Esophagus muscularis mucosa (tissue), 4 donors: ENCODE measurements at places on chromosomes 2 and 18. TPM values are rescaled to one million over a fixed set of nuclear protein-coding genes. Genes with fewer than 3 reads are reported as not detected.

GRCh38 chr2:101882769-101883307 is 108.9 kb upstream of the IL1R2 start:
- H3K27ac ChIP-seq, result no peak overlapping the region
- no peaks in the 10 kb centered on the region for H3K27me3 ChIP-seq
- peaks cover 45% of the 10 kb centered on the region for H3K36me3 ChIP-seq
- no peak for DNase-seq
- no peaks in the 10 kb centered on the region for H3K4me1 ChIP-seq
- H3K4me3 ChIP-seq, result no peak overlapping the region

DNA sequence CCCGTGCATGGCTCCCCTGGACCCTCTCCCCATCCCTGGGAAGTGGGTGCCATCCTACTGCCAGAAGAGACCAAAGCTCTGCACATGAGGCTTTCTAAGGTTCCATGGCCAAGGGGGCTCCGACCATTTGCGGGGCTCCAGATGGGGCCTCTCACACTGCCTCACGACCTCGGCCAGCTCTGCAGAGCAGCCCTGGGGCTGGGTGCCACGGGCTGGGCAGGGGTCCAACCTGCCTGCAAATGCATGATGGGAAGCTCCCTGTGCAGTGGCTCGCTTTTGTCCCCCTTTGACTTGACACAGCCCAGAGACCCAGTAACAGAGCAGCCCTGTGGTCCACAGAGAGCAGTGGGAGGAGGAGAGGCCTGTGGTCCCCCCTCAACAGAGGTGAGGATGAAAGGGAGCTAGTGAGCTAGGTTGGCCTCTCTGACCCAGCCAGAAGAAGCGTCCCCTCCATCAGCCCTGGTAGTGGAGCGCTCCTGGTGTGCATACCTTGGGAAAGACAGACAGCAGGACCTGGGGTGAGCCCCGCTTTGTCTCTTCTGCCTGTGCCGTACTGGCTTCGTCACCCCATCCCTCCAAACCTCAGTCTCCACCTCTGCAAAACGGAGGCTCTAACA is 174.1 kb downstream of the DDX1 start:
- H3K4me3 ChIP-seq, result no peak overlapping the region
- H3K27ac ChIP-seq, result no peak overlapping the region
- H3K4me1 ChIP-seq, result no peaks in the 10 kb centered on the region
- H3K27me3 ChIP-seq, result no peaks in the 10 kb centered on the region
- no peak for DNase-seq
- no peaks in the 10 kb centered on the region for H3K36me3 ChIP-seq

GRCh38 chr2:134361648-134362047 is 107.8 kb downstream of the MGAT5 start:
- DNase-seq, result no peak
- H3K4me3 ChIP-seq, result no peak overlapping the region
- peaks cover 34% of the 10 kb centered on the region for H3K4me1 ChIP-seq
- no peaks in the 10 kb centered on the region for H3K27me3 ChIP-seq
- no peaks in the 10 kb centered on the region for H3K36me3 ChIP-seq

DNA sequence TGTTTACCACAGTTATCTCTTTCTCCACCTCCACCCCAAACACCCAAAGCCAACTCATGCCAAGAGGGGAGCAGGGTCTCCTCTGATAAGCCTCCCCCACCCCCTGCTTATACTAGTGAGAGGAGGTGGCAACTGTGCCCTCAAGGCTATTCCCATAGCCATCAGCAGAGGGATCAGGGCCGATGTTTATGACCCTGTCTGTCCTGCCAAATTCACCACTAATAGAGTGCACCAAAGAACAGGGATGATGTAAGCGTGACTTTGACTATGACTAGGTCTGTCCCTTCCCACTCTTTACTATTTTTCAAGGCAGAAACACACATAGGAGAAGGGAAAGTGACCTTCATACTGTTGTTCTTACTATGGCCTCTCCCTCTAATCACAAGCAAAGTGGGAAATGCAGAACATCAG is 74.6 kb downstream of the CLHC1 start:
- H3K4me3 ChIP-seq, result no peak overlapping the region
- H3K36me3 ChIP-seq, result no peaks in the 10 kb centered on the region
- H3K27ac ChIP-seq, result peak overlapping the region; percentile 79
- H3K27me3 ChIP-seq, result no peaks in the 10 kb centered on the region

GRCh38 chr2:201786471-201786870 is 5.7 kb upstream of the ALS2 start:
- no peak for DNase-seq
- H3K4me3 ChIP-seq, result no peak overlapping the region
- H3K4me1 ChIP-seq, result peaks cover 9% of the 10 kb centered on the region
- H3K27ac ChIP-seq, result no peak overlapping the region
- no peaks in the 10 kb centered on the region for H3K27me3 ChIP-seq

- no peak overlapping the region for H3K4me3 ChIP-seq
- H3K27ac ChIP-seq, result no peak overlapping the region
- DNase-seq, result no peak
- no peaks in the 10 kb centered on the region for H3K27me3 ChIP-seq
These were observed 563.7 kb downstream of the ARHGAP15 start for GRCh38 chr2:143692967-143693366.

DNA sequence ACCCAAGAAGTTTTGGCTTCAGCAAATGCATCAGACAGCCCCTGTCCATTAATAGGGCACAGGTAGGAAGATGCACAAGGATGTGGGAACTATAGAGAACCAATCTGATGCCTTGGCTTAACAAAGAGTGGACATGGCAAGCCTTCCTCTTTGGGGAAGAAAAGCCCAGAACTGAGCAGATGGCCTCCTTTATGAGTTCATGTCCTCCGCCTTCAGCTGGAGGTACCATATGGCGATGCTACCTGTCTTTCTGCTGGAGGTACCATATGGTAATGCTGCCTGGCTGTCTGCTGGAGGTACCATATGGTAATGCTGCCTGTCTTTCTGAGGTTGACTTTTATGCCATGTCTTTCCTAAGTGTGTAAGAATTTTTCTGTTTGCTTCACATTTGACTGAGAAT is 6.0 kb downstream of the RETREG2 start:
- no peaks in the 10 kb centered on the region for H3K27me3 ChIP-seq
- H3K4me1 ChIP-seq, result peaks cover 20% of the 10 kb centered on the region
- no peak overlapping the region for H3K4me3 ChIP-seq
- H3K36me3 ChIP-seq, result peaks cover 53% of the 10 kb centered on the region

GRCh38 chr2:148042219-148042618 is 21.3 kb downstream of the MBD5 start:
- no peak overlapping the region for H3K27ac ChIP-seq
- peaks cover 13% of the 10 kb centered on the region for H3K4me1 ChIP-seq
- H3K27me3 ChIP-seq, result no peaks in the 10 kb centered on the region
- no peak for DNase-seq
- no peak overlapping the region for H3K4me3 ChIP-seq
- H3K36me3 ChIP-seq, result no peaks in the 10 kb centered on the region

DNA sequence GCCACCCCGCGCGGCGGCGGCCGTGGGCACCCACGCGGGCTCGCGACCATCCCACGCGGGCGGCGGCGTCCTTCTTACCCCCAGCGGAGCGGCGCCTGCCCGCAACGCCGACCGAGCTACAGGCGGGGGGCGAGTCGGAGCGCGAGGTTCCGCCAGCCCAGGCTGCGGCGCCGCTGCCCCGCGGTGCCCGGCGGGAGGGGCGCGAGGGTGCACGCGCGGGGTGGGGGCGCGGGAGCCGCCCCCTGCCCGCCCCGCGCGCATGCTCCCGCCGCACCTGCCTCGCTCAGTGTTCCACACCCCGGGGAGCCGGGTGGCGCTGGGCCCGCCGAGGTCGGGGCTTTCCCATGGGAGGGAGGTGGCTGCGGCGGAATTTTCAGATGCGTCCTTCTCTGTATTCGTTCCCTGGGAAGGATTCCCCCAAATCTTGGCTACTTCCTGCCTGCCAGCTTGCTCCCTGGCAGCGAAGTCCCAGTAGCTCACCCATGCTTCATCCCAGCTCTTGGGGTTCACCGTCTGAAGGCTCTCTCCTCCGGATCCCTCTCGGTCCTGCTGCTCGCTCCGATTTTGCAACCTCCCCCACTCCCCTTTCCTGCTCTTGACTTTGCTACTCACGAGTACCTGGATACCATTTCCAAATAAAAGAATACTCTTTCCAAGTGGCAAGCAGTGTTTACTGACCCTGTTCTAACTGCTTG is at the start of gene L3MBTL4:
TSS of gene L3MBTL4 (minus strand) at position 189 of the 695 bp plus-strand sequence. CDS start 103,286 bp downstream, outside the sequence.
- peaks cover 19% of the 10 kb centered on the region for H3K4me1 ChIP-seq
- H3K36me3 ChIP-seq, result no peaks in the 10 kb centered on the region
- no peaks in the 10 kb centered on the region for H3K27me3 ChIP-seq
- peak within 1 kb of the TSS; percentile 71 for H3K4me3 ChIP-seq
- H3K27ac ChIP-seq, result peak within 1 kb of the TSS; percentile 67

GRCh38 chr18:37393945-37394609 is 171.5 kb downstream of the CELF4 start:
- peak overlapping the region; percentile 55 for H3K4me3 ChIP-seq
- H3K27me3 ChIP-seq, result no peaks in the 10 kb centered on the region
- DNase-seq, result no peak
- no peak overlapping the region for H3K27ac ChIP-seq

- H3K4me1 ChIP-seq, result peaks cover 4% of the 10 kb centered on the region
- no peak overlapping the region for H3K4me3 ChIP-seq
- DNase-seq, result no peak
- no peak overlapping the region for H3K27ac ChIP-seq
These were observed 107.1 kb downstream of the CSRNP3 start for GRCh38 chr2:165576409-165577154.

- peaks cover 2% of the 10 kb centered on the region for H3K4me1 ChIP-seq
- H3K4me3 ChIP-seq, result no peak overlapping the region
- no peak for DNase-seq
- no peak overlapping the region for H3K27ac ChIP-seq
These were observed 29.4 kb downstream of the COL4A4 start for GRCh38 chr2:227134591-227134990.

DNA sequence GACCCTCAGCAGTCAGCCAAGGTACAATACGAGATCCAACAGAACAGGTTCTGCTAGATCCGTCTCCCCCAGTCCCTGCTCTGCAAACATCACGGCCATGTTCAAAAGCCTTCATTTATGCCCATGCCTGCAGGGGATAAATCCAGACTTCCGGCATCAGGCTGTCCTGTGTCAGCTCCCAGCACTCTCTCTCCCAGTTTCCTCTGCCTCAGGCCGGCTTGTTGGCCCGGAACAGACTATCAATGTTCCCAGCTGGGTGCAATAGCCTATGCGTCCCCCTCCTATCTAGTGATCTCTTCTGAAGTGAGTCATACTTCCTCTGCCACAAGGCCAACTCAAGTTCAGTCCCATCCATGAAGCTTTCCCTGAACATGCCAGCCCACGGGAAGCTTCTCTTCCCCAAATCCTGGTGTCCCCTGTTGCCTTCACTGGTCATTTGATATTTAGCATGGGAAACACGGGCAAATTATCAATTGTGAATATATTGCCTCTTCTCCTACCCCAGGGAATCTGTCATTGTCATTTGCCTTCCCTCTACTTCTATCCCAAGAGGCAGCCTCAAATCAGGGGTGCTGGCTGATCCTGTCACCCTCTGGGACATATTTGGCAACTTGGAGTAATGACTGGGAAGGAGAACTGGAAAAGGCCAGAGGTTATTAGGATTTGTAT is 51.1 kb downstream of the CAPN13 start:
- no peaks in the 10 kb centered on the region for H3K27me3 ChIP-seq
- no peak overlapping the region for H3K27ac ChIP-seq
- no peaks in the 10 kb centered on the region for H3K4me1 ChIP-seq
- no peak for DNase-seq

GRCh38 chr2:38556006-38556801 is 46.5 kb downstream of the HNRNPLL start:
- H3K27me3 ChIP-seq, result no peaks in the 10 kb centered on the region
- H3K27ac ChIP-seq, result no peak overlapping the region
- H3K36me3 ChIP-seq, result peaks cover 28% of the 10 kb centered on the region

DNA sequence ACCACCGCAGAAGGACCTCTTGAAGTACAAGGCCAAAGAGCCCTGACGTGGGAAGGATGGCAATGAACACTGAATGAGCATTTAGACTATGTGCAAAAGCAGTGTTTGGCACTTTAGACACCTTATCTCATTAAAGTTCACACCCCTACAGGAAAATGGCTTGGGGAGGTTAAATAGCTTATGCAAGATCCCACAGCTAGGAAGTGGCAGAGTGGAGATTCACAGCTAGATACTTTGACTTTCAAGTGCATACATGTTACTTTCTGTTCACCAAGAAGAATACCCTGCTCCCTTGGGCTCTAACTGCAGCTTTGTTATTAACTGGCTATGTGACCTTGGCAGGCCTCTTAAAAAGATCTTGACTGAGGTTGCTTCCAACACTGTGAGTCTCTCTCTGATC is 58.2 kb downstream of the ICOS start:
- DNase-seq, result no peak
- no peak overlapping the region for H3K4me3 ChIP-seq
- peaks cover 19% of the 10 kb centered on the region for H3K4me1 ChIP-seq
- no peaks in the 10 kb centered on the region for H3K27me3 ChIP-seq

GRCh38 chr2:129925381-129925780 is 54.1 kb upstream of the RAB6C start:
- peak; percentile 77 for DNase-seq
- no peaks in the 10 kb centered on the region for H3K36me3 ChIP-seq
- H3K4me1 ChIP-seq, result peaks cover 11% of the 10 kb centered on the region
- no peak overlapping the region for H3K4me3 ChIP-seq

GRCh38 chr2:127406454-127406853 is 11.8 kb upstream of the PROC start:
- H3K27me3 ChIP-seq, result no peaks in the 10 kb centered on the region
- peak overlapping the region; percentile 94 for H3K27ac ChIP-seq
- no peak overlapping the region for H3K4me3 ChIP-seq
- DNase-seq, result no peak
- no peaks in the 10 kb centered on the region for H3K36me3 ChIP-seq

- H3K4me3 ChIP-seq, result no peak overlapping the region
- H3K27ac ChIP-seq, result no peak overlapping the region
- H3K4me1 ChIP-seq, result peaks cover 7% of the 10 kb centered on the region
- H3K27me3 ChIP-seq, result no peaks in the 10 kb centered on the region
- no peaks in the 10 kb centered on the region for H3K36me3 ChIP-seq
These were observed 327.6 kb upstream of the KCNJ3 start for GRCh38 chr2:154370873-154371272.

DNA sequence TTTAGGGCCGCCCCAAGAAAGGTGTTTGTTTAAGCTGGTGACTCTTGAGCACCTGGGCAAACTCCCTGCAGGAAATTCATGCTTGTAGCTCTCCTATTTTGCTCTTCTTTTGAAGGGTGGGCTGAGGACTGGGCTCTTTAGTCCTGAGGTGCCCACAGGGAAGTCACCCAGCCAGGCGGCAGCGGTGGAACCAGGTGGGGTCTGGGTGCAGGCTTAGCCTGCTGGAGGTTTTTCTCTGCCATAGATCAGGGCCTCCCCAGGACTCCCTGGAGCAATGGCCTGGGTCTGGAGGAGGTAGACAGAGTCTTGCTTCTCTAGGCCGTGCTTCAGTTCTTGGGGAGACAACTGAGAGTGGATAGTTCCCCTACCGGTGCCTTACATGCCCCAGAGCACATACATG is 99.9 kb downstream of the CLIP4 start:
- H3K27ac ChIP-seq, result no peak overlapping the region
- H3K27me3 ChIP-seq, result no peaks in the 10 kb centered on the region
- H3K4me3 ChIP-seq, result no peak overlapping the region
- H3K36me3 ChIP-seq, result no peaks in the 10 kb centered on the region

DIPK1C gene
- total RNA-seq, result 0.45 TPM

FAM228A gene
- total RNA-seq, result 3.3 TPM

ADRA2B gene
- total RNA-seq, result 2.1 TPM

CXCR4 gene
- 5.9 TPM for total RNA-seq

XDH gene
- total RNA-seq, result not detected

TRIM43 gene
- total RNA-seq, result not detected

FOXI3 gene
- not detected for total RNA-seq

PLCD4 gene
- total RNA-seq, result 4.4 TPM

CABYR gene
- 1.8 TPM for total RNA-seq
